ENCODE measurements at places on chromosomes 4 and X.

DNA sequence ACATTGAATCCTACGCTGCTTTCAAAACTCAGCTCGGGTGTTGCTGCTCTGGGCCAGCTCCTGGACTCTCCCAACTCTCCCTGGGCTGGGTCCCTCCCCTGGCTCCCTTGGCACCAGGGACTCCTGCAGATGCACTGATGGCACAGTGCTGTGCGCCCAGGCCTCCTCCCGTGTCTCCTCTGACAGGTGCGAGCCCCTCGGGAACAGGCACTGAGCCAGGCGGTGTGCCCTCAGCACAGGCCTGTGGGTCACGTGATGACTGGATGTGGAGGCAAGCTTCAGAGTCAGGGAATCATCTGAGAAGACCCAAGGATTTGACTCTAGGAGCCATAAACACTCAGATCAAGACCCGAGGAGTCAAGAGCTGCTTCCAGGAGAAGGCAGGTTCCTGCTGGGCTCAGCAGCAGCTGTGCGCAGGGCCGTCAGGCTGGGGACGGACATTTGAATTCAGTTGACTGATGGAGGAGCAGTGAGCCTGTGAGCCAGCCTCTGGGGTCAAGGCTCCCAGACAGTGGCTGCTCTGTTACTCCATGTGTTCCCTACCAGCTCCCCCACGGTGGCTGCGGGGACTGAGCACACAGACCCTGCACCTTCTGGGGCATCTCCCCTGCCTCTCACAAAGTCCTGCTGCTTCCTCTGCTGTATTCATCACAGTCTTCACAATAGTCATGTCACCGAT, 33.0 kb downstream of the NAT8L start:
- no peak for DNase-seq

- DNase-seq: no peak
Observed at GRCh38 chr4:145493166-145493565, 11.5 kb downstream of the SMAD1 start.

DNA sequence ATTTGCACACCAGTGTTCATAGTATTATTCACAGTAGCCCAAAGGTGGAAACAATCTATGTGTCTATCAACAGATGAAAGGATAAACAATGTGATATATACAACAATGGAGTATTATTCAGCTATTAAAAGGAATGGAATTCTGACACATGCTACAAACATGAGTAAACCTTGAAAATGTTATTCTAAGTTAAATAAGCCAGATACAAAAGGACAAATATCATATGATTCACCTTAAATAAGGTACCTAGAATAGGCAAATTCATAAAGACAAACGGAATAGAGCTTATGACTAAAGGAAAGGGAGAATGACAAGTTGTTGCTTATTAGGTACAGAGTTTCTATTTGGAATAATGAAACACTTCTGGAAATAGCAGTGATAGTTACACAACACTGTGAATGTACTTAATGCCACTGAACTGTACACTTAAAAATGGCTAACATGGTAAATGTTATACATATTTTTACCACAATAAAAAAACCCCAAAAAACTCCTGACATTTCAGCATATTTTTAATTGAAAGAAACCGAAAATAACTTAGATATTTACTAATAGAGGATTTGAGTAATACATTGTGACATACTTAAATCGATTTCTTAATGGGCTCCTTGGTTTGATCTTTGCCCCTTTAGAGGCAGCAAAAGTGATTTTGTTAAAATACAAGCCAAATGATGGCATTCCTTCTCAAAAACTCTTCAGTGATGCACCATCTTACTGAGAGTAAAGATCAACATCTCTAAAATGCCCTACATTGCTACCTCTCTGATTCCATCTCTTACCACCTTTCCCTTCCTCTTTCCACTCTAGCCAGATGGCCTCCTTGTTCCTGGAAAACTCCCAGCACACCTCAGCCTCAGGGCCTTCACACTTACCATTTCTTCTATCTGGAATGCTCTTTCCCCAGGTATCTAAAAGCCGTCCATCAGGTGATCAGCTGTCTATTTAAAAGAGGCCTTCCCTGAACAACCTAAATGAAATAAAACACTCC, 8.6 kb upstream of the CYP2U1 start:
- no peak for DNase-seq

DNA sequence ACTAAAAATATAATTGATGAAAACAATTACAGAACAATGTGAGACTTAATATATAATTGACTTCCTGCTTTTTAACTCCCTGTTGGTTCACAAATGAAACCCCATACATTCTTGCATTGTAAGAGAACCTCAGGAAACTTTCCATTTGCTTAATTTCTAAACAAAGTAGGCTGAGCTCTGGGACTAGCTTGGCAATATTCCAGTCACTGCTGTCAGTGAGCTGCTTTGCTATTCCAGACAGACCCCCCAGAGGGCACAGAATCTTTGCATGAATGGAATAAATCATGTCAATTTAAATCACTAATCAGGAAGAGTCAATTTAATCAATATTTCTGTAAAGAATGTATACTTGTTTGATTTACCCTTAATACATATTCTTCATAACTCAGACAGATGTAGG, 110.6 kb downstream of the NEXMIF start:
- DNase-seq: no peak

- DNase-seq: no peak
Observed at GRCh38 chr4:15688051-15688450, 6.4 kb downstream of the FAM200B start.

DNA sequence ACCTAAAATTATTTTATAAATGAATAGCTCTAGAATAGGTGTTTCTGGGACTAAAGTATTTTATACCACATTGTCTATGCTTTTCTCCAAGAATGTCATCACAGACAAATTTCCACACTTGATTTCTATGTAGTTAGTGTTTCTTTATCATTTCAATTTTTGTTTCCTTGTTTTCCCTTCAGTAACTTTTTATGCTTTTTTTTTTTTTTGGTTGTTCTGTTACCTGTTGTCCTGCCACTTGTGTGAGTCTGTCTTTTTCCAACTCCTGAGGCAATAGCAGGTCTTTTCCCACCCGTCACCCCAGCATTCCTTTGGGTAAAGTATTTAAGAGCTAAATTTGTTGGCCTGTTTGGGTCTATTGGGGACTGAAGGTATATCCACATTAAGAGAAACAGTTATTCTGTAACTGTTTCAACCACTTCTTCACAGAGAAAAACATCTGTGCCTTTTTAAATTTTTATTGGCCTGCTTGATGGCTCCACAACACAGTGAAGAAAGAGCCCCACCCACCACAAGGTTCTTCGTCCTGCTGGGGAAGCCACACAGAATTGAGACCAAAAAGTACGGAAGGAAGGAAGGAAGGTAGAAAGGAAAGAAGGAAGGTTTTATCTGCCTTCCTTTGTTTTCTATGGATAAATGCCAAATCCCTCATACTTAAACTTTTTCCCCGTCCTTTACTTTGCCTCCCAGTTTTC, 17.7 kb upstream of the GPC3 start:
- DNase-seq: no peak

DNA sequence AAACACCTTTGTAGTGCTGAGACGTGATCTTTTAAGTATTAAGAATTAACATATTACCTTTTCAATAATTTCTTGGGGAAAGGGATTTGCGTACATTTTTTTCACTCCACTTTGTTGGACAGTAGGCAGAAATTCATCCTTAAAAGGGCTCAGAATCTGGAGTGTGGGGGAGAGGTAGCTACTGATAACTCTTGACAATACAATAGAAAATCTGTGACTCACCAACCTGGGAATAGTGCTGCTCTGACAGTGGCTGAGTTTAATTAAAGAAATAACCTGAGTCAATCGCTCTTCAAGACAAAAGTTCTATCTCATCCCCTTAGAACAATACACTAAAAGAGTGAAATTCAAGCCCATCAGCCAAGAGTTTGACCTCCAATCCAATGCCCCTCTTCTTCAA, 60.2 kb downstream of the SLC9A7 start:
- DNase-seq: no peak

- DNase-seq: no peak
Observed at GRCh38 chrX:8914681-8915080, 113.5 kb upstream of the FAM9A start.

- DNase-seq: no peak
Observed at GRCh38 chr4:127875791-127876190, 4.9 kb upstream of the PLK4 start.

DNA sequence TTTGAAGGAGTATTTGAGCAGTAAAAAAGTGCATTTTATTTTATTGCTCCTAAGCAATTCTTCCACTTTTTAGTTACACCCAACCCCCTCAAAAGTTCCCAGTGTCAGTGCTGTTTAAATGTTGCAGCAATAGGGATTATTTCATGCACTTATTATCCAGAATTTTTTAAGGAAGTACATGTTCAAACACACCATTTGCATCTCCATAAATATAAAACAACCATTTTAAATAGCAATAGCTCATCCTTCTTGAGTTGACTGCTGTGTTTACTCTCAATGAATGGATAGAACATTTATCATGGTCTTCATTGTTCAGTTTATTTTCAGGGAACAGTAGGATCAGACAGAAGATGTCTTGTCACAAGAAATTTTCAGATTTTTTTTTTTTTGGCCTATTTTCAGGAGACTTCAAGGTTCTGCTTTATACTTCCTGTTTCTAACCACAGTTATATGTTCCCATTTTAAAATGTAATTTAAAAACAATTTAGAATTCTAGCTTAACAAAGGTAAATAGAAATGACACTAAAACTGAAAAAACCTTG, 171.9 kb downstream of the TMA16 start:
- no peak for DNase-seq

DNA sequence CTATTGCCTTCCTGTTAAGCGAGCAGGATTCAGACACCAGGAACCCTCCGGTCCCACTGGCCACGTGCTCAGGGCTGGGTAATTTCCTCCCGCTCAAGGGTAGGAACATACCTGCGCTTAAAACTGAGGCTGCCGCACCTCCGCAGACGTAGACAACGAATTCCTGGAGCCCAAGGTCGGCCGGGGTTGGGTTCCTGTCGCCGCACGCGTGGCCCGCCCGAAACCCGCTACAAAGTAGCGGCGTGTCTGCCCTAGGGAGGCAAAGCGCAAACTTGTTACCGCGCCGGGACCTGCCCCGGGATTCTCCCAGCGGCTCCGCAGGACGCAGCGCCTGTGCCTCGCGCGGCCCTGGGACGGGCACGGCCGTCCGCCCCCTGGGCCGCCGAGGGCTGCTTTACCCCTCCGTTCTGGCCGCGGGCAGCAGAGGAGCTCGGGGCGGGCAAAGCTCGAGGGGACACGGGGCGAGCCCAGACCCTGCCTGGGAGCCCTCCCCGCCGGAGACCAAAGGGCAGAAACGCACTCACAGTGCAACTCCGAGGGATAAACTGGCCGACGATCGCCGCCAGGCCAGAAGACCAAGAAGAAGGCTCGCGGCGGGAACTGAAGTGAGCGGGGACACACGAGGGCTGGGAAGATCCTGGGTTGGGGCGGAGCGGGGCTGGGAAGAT, at the start of gene ERVMER34-1:
ERVMER34-1 (minus strand) TSS at position 607 of the 668 bp plus-strand sequence. CDS start 5,905 bp downstream, outside the sequence.
- no peak for DNase-seq

DNA sequence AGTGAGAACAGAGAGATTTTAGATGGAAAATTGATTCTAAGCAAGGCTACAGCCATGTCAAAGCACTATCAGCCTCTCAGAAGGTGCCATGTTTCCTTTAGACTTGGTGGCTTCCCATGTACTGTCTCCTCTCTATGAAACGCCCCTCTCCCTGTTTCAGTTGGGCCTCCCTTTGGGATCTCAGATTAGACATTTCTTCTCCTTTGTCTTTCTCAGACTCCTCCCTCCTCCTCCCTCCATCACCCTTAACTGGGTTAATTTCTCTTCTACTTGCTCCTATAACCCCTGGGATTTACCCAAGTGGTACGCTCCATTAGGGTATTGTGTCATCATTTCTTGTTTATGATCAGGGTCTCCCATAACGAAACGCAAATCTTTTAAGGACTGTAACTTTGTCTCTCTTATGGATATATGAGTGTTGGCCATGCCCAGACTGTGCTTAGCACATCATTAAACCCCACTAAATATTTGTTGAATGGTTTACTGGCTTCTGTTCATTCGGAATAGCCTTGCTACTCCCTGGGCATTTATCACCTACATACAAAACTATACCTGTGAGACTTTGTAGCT, 106.8 kb downstream of the FAM9B start:
- DNase-seq: no peak

DNA sequence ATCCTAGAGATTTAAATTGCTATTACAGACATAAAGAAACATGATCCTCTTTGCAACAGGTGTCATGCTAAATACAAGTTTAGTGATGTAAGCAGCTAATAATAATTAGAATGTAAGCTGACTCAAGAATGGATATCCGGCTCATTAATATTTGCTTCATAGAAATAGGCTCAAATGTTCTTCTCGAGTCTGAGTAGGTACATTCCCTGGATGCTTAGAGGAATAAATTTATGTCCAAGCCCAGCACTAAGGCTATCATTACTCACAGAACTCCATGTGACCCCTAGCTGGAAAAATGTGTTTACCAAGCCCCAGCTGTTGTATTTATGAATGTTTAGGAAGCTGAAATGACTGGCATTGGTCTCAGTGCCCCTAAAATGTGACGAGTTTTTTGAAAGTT, 87.6 kb upstream of the TSPAN7 start:
- no peak for DNase-seq

DNA sequence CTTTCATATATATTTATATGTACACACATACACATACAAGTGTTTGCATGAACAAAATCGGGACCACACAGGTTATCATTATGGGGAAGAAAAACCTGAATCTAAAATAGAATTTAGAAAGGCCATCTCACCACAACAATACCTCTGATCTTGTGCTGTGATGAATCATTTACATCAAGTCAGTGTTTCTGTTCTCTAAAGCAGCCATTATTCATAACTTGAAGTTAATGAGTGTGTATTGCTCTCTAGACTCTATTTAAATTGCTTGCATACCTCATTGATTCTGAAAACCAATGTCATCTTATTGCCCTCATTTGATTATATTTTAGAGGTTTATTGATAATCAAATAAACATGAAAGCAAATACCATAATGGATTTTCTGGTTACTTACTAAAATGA, 71.6 kb downstream of the FAM114A1 start:
- DNase-seq: no peak

DNA sequence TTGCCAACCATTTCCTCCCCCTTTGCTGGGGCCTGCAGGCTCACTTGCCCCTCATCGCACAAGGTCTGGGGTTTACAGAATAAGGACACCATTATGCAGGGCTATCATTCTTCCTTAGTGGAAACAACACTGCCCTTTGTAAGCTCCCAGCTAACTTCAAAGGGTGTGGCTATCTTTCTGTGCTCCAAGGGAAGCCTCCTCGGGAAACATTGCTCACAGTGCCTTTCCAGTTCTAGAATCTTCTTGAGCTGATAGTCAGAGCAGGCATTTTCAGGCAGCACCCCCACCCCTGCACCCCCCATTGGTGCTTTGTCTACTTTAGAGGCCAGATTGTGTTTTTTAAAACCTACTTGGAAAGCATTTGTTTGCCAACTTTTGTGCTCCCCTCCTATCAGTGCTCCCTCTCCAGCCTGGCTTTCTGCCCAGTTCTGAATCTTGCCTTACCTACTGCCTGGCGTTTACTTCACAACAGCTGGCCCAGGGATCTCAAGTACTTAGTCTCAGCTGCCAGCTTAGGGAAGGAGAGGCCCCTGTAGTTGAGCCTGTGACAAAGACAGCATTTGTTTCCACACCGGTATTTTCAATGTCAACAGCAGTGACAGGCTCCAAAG, 53.5 kb downstream of the PLAC1 start:
- DNase-seq: no peak
